Activated CD8-positive, alpha-beta memory T cell treated with anti-CD3 and anti-CD28 coated beads for 24 hours (primary cell): ENCODE measurements at places on chromosomes 5 and 9.

DNA sequence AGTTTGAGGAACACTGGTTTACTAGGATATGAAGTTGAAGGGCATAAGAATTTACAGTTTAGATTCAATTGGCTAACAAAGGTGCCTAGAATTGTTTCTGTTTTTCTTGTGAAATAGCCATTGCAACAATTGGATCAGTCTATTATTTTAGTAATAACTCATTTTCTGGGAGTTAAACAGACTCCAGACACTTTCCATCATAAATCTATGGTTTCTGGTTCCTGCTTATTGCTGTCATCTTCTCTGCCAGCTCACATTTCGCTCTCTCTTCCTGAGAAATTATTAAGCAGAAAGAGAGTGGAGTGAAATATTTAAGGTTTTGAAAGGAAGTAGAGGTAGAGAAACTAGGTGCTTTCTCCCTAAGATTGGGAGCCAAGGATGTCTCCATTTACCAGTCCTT, 165.1 kb upstream of the PRR16 start:
- no peak for DNase-seq

- no peak for DNase-seq
Measured at GRCh38 chr9:115691693-115692092, 461.9 kb upstream of the PAPPA start.

GRCh38 chr9:19239955-19240354, 9.5 kb downstream of the DENND4C start:
- DNase-seq, result no peak

- DNase-seq, result no peak
Measured at GRCh38 chr9:87381746-87382145, 115.9 kb upstream of the DAPK1 start.

GRCh38 chr9:118928722-118929121, 440.5 kb downstream of the BRINP1 start:
- no peak for DNase-seq

DNA sequence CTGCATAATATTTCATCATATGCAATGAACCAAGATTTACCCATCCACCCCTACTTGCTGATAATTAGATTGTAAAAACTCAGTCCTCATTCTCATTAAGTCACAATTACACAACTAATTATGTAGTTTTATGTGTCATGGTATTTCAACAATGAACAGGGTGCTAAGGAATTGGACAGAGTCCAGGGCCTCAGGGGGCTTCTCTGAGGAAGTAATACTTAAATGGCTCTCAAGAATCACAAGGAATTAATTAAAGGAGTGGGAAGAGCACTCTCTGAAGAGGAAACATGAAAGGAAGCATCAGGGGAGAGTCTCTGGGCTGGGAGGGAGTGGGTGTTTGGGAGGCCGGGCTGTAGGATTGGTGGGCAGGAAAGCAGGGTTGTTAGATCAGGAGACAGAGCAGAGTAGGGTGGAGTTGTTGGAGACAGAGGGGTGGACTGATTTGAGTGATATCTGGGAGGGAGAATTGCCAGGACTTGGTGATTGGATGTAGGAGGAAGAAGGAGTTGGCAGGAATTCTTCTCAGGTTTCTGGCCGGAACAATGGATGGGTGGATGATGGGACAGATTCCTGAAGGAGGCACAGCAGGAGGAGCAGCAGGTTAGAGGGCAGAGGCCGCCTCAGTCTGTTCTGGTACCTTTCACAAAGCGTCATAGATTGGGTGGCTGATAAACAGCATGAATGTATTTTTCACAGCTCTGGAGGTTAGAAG, 23.0 kb upstream of the NSG2 start:
- DNase-seq, result no peak

- DNase-seq, result no peak
Measured at GRCh38 chr5:75482482-75482881, 28.9 kb downstream of the CERT1 start.

- no peak for DNase-seq
Measured at GRCh38 chr5:170021506-170021905, 41.2 kb upstream of the INSYN2B start.

- no peak for DNase-seq
Measured at GRCh38 chr9:77826621-77827020, 178.5 kb upstream of the GNA14 start.

DNA sequence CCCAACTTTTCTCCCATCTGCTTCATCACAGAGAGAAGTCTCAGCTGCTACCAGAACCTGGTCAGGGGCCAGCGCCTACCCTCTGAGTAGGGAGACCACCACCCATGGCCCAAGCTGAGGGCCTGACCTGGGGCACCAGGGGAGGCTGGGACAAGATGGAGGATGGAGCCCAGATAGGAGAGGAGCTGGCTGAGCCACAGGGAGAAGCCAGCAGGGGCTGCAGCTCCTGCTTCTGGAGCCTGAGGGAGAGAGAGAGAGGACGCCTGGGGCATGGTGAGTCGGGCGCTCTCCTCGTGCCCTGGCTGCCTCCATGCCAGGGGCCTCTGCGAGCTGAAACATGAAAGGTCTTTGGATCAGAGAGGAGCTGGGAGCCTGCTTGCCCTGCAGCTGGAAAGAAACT, 1.4 kb upstream of the FOXI1 start:
- DNase-seq, result peak; percentile 42

DNA sequence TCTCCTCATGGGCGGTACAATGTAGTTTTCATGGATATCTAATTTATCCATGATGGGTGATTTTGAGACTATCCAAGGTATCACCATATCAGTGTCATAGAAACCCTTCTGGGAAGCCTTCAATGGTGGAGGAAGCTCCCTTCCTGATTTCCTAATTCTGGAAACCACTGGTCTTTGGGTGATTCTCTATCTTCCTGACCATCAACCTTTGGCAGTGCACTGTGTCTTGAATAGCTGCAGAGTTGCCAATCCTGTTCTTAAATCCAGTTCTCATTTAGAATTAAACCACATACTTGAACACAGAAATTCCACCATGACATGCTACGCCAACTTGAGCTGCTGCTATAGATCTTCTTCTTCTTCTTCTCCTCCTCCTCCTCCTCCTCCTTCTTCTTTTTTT, 161.7 kb upstream of the KLF9 start:
- no peak for DNase-seq

- DNase-seq, result no peak
Measured at GRCh38 chr5:40660751-40661150, 19.0 kb upstream of the PTGER4 start.

DNA sequence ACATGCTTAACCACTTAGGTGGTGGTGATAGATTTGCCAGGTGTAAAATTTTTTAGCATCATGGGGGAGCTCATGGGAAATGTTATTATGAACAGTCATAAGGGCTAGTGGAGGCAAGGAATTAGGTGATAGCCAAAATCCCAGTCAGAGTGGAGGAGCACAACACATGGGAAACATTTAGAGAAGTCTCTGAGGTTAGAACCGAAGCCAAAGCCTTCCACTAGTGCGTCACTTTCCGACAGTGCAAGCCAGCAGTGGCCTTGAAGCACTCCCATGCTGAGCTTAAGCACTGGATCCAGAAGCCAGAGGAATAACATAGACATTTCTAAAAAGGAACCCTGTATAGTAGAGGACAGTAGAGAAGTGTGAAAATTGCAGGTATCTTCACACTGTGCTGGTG, 101.5 kb upstream of the SNX2 start:
- no peak for DNase-seq

DNA sequence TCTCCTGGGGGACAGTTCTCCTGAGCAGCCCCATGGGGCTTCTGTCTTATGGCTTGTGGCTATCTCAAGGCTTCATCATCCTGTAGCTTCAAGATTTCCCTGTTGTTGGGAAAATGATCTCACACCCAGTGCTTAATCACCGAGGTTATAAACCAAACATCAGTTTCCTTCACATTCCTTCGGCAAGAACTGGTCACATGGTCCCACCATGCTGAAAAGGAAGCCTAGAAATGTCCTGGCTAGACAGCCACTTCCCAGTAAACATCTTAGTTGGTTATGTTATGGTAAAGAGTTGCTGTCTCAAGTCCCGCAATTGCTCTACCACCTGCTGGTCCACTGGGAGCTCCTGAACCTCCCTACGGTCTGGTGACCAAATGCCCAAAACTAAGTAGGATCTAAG, 66.0 kb downstream of the RAB3C start:
- no peak for DNase-seq
